ENCODE measurements at places on chromosomes 7 and 10. TPM values are rescaled to one million over a fixed set of nuclear protein-coding genes. Genes with fewer than 3 reads are reported as not detected.

The HYAL4 gene
- 0.14 TPM for total RNA-seq

- no peaks in the 10 kb centered on the region for H3K27me3 ChIP-seq
- H3K4me1 ChIP-seq: no peaks in the 10 kb centered on the region
- H3K4me3 ChIP-seq: no peak overlapping the region
- no peak overlapping the region for H3K27ac ChIP-seq
- H3K36me3 ChIP-seq: no peaks in the 10 kb centered on the region
- DNase-seq: no peak
Observed at GRCh38 chr7:33087356-33087755, 21.8 kb downstream of the RP9 start.

- no peaks in the 10 kb centered on the region for H3K27me3 ChIP-seq
- no peak for DNase-seq
- no peak overlapping the region for H3K27ac ChIP-seq
- peaks cover 77% of the 10 kb centered on the region for H3K4me1 ChIP-seq
- H3K36me3 ChIP-seq: peaks cover 26% of the 10 kb centered on the region
Observed at GRCh38 chr10:119658274-119658673, 7.1 kb downstream of the BAG3 start.

GRCh38 chr7:136230210-136230609 is 253.1 kb upstream of the MTPN start:
- no peaks in the 10 kb centered on the region for H3K27me3 ChIP-seq
- no peaks in the 10 kb centered on the region for H3K4me1 ChIP-seq
- H3K27ac ChIP-seq: no peak overlapping the region
